ENCODE measurements at places on chromosomes 12 and 14.

GRCh38 chr12:42990387-42990786 is 400.8 kb upstream of the PRICKLE1 start:
- no peak for DNase-seq

DNA sequence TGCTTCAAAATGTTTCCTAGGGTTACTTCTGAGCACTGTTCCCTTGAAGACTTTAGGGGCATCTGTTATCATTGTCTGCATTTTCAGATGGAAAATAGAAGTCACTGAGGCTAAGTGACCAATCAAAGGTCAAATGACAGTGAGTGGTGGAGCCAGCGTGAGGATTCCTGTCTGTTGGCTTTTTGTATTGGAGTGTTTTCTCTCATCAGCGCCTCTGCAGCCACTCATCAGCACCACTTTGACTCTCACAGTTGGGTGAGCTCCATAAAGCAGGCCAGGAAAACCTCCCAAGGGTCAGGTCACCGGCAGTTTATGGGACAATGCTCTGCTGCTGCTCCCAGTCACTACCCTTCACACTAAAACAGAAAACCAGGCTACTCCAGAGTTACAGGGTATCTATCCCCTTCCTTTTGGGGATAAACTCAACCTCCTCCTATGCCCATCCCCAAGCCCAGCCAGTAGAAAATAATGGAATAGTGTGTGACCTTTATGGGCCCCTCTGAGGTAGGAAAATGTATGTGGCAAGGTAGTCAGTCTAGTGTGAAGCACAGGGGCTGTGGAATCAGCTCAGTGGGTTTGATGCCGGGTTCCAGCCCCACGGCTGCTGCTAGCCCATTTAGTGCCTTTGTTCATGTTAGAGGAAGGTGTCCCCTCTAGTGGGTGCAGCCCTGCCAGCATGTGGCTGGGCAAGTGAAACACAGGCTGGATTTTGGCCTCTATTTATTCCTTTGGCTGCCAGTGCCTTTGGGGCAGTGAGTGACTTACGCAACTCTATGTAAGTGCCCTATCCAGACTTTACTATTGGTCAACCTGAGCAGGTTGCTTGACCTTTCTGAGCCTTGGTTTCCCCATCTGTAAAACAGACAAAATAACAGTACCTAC is 133.8 kb upstream of the CPM start:
- DNase-seq, result no peak

DNA sequence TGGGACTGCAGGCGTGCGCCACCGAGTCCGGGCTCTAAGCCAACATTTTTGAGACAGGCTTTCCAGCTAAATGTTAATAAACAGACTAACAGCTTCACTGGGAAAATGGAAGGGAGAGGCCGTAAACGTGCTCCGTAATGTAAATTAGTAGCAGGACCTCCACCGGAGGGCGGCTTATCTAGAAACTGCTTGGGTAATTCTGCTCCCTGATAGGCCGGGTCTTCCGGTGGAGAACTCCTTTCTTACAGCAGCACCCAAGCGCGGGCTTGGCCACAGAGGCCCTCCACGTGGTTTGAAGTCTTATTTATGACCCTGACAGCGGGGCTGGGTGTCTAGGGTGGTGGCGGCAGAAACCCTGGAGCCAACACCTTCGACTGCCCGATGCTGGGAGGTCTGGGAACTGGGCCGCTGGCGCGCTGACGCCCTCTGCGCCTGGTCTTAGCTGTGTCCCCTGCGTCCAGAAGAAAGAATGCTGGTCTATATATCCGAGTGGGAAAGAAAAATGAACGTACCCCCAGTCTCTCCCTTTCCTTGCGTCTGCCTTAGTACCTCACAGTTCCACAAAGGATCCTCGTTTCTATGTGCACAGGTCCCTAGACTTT is 1.7 kb downstream of the DPPA3 start:
- no peak for DNase-seq

GRCh38 chr12:16389594-16389993 is 42.1 kb downstream of the MGST1 start:
- no peak for DNase-seq

GRCh38 chr14:50784683-50785456 is 46.1 kb downstream of the NIN start:
- no peak for DNase-seq

DNA sequence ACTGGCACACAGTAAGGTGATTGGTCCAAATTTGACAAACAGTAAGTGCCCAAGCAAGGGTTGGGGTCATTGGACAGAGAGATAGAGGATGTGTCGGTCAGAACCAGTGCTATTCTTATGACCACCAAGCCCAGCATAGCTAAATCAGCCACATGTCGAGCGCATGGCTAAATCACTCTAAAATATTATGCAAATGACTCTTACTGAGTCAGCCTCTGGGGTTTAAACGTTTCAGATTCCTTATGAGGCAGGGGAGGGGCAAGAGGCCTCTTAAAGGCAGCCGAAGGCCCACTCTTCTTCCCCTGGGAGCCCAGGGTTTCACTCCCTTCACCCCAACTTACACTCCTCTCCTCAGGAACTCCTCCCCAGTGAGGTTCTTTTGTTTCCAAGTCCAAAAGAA is 603 bp upstream of the ENDOU start:
- no peak for DNase-seq

DNA sequence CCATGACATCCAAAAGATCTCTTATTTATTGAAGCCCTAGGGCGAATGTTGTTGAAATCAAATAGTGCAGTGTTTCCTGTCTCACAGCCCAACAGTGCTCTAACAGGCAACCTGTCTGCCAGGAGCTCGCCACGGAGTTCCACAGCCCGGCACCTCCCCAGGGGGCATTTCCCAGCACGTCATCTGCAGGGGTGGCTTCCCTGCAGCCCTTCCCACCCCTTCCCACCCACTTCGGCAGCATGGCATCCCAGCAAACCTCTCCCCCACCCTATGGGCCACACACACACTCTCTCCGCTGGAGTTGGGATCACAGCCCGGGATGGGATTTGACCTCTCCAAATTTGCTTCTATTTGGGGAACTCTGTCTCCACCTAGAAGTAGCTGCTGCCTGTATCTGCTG is 62.7 kb upstream of the C14orf180 start:
- DNase-seq, result no peak

- DNase-seq, result no peak
These were observed 283.9 kb upstream of the PRICKLE1 start for GRCh38 chr12:42873401-42873800.

- DNase-seq, result no peak
These were observed 84.3 kb downstream of the FZD10 start for GRCh38 chr12:130246560-130246959.

GRCh38 chr14:81298122-81298521 is 77.4 kb upstream of the GTF2A1 start:
- no peak for DNase-seq

DNA sequence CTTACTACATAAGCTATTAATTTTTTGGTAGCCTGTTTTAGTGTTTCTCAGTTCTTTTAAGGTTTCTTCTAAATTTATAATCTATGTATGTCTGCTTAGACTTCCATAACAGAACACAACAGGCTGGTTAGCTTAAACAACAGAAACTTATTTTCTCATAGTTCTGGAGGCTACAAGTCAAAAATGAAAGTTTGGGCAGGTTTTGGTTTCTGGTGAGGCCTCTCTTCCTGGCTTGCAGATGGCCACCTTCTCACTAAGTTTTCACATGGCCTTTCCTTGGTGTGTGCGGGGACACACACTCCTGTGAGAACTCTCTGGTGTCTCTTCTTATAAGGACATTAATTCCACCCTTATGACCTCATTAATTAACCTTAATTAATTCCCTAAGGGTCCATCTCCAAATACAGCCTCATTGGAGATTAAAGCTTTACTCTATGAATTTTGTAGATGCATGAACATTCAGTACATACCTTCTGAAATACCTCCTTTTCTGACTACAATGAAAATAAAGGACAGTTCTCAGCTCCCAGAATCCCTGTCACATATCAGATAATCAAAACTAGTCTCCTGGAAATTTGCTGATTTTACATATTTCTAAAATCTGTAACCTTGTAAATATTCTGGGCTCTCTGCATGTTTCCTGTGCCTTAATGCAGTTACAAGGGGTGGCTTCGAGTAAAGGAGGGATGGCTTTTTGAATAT is 23.2 kb upstream of the BMAL2 start:
- DNase-seq, result no peak

GRCh38 chr12:8038659-8039114 is 6.2 kb downstream of the FOXJ2 start:
- peak; percentile 40 for DNase-seq

GRCh38 chr12:20486233-20486632 is 117.9 kb downstream of the PDE3A start:
- no peak for DNase-seq

DNA sequence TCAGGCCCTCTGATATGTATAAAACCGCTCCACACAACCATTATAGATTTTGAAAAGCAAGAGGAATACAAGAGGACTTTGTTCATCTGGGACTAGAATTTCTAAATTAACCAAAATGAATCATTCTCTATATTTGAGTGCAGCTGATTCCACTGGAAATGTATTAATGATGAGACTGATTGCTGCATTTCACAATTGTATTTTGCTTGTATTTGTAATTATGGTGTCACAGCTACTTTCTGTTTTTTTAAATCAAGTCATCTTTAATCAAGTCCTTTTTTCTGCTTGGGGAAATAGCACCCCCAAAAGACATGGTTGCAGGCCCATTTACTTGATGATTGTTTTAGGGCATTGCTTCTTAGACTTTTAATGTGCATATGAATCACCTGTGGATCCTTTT is 162.4 kb downstream of the KICS2 start:
- DNase-seq, result no peak

DNA sequence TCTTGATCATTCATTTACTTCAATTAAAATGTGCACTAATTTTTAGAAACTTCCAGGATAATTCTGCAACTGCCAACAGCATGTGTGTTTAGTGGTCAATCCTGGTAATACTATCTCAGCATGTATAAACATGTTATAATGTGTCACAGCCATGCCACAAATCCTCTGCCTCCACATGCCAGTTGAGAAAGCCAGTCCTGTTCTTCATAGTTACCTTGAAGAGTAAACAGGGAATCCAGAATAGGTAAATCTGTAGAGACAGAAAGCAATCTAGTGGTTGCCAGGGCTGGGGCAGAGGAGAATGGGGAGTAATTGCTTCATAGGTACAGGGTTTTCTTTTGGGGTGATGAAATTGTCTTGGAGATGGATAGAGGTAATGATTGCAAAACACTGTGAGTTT is 85.9 kb downstream of the ARMH4 start:
- no peak for DNase-seq

- DNase-seq, result no peak
These were observed 322.7 kb upstream of the RTL1 start for GRCh38 chr14:101226265-101226602.

- peak; percentile 6 for DNase-seq
These were observed 276.2 kb downstream of the SSPN start for GRCh38 chr12:26471560-26471959.

- no peak for DNase-seq
These were observed 110.2 kb downstream of the BTG1 start for GRCh38 chr12:92035477-92035876.

GRCh38 chr12:123021688-123022604 is 41.5 kb downstream of the ARL6IP4 start:
- no peak for DNase-seq

DNA sequence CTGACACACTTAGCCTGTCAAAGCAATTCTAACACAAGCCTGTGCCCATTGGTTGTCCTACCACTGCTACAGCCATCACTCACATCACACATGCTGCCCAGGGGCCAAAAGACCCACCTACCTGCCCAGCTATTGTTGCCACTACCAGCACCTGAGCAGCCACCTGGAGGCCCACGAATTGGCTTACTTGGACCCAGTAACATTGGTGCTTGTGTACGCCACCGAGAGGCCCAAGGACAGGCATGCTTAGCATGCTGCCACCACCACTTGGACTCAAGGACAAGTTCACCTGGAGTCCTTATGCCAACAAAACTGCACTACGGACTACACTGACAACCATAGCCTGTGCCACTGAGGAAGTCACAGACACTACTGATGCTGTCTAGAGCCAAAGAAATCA is 221.1 kb downstream of the SLC38A4 start:
- DNase-seq, result no peak

- no peak for DNase-seq
These were observed 123.1 kb downstream of the GALC start for GRCh38 chr14:87869619-87870583.

DNA sequence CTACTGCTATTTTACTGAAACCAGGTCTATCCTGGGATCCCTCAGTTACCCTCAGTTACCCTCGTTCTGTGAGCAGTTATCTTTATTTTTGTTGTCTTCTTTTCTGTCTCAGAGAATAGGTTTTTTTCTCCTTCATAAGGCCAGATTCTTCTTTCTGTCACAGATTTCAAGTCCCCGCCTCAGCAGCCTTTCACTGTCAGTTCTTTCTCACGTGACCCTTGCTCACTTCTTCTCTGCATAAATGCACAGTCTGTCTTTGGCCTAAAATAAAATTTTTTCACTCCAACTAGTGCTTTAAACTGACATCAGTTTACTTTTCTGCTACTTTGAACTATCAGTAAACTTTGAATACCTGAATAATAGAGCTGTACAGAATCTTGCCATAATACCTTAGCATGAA is 299.7 kb downstream of the ERC1 start:
- DNase-seq, result no peak

DNA sequence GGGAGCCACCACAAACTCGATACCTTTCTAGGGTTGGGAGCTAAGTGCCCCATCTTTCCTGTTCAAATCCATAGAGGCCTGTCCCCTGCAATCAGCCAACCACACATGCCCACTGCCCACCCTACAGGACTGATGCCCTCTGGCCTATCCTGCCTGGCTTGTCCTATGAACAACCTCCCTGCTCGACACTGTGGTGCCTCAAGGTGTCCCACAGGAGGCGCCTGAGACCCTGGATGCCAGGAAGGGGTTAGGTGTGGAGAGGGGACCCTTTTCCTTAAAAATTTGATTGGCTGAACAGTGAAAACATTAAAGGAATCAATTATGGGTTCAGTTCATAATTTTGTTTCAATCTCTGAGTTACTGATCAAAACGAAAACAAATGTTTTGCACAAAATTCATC is 97.3 kb upstream of the FZD10 start:
- DNase-seq, result no peak

GRCh38 chr14:80206351-80207080 is 4.8 kb downstream of the DIO2 start:
- no peak for DNase-seq

DNA sequence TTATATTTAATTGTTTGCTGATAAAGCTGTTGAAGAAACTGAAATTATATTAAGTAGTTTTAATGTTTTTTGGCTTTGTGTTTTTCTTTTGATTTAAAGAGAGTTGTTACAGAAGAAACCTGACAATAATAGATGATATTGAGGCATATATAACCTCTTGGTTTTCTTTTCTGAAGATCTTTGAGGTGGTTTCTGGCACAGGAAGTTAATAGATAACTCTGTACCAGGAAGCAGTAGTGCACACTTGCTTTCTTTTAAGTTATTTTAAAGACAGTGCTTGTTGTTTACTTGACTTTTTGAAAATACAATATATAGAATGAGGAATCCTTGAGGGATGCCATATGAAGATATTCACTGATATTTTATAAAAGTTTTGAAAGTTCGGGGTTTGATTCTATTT is 209.0 kb upstream of the FBXO33 start:
- no peak for DNase-seq

DNA sequence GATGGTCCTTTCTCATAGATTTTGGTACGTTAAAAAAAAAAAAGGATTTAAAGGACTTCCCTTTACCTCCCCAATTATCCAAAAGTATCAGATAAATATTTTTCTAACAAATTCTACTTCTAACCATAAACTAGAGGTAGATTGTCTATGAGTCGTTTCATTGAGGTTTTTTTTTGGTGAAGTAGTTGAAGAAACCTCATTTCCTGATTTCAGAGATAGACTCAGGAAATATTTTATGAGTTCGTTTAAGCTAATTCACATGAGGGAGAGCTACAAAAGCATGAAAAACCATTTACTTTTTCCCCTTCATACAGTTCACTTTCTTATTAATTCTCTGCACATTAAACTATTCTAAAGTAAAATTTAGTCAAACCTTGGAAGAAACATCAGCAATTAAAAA is 112.5 kb downstream of the RALGAPA1 start:
- no peak for DNase-seq
